ENCODE measurements at places on chromosomes 5 and 9.

DNA sequence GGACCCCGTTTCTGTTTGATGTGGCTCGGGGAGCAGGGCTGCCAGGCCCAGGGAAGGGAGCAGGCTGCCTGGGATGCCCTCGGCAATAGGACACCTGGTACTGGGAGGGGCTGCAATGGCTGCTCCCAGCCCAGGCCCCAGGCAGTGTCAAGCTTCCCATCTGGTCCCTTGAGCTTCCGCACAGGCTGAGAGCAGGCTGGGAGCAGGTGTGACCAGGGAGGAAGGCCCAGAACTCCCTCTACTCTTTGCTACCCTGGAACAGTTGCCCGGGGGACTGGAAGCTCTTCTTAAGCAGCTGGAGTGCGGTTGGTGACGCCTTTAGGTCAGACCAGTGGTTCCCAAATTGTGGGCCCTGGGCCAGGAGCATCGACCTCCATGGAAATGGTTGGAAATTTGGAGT is 186.9 kb downstream of the GADD45G start:
- DNase-seq, result no peak

GRCh38 chr5:65674749-65675148 is 47.2 kb downstream of the SGTB start:
- DNase-seq, result no peak

DNA sequence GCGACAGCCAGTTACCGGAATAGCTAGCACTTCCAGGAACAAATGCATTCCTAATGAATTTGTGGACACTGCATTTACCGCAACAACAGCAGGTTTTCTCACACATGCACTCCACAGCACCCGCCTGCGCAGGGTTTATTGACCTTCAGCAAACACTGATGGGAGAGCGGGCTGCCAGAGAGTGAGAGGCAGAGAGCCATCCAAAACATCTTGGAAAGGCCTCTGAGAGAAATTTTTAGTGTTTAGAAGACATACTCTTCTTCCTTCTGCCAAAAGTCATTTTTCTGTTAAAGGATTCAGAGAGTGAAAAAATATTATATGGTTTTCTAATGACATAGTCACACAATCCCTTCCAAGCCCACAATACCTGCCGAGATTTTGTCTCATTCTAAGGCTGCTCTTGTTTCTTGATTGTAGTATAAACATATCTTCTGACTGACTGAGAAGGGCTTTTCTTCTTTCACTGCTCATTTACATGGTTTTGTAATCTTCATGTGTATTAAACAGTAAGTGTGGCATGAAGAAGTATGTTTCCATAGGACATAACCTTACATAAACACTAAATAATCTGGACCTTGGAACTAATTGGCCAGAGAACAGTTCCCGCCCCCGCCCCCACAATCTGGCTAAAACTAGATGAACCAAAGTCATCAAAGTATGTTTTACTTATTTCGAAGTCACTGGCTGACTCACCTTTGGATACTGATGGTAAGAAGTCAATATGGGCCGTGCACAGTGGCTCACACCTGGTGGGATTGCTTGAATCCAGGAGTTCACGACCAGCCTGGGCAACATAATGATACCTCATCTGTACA is 432.5 kb upstream of the MEF2C start:
- DNase-seq, result no peak

DNA sequence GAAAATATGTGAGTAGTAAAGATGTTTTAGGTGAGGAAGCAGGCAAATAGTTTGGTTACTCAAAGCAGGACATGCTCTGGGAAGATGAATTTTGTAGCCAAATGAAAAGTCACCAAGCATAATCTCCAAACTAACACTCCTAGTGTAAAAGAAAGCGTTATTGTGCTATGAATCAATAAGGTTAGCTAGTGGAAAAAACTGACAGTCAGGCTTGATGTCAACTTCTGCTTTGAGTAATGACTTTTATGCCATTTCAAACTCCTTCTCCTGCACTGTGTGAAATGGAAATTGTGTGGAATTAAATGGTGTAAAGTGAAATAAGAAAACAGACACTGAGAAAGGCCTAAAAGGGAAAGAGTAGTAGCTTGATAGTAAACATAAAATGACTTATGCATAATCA is 637.2 kb upstream of the DMAC1 start:
- no peak for DNase-seq

DNA sequence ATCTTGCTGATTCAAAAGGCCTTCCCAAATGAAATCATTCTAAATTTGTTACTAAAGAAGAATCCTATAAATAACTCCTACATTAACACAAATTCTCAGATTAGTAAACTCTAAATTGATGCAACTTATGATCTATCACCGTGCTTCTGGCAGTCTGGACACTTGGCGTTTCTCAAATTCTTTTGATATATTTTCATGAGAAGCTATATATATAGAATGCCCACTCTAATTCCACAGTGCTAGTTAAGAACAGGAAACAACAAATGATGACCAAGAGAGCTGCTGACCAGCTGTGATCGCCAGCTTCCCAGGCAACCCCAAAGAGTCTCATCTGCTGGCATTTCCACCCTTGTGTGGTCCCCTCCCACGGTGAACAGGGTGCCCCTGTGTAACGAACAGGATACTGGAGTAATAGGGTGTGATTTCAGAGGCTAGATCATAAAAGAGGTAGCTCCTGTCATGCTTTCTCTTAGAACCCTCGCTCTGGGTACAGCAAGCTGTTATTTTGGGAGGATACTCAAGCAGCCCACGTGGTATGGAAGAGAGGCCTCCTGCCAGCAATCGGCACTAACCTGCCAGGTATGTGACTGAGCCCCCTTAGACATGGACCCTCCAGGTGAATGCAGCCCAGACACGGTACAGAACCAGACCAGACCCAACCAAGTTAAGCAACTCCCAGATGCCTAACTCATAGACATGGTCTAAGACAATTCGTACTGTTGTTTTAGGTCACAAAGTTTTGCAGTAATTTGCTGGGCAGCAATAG is 64.7 kb downstream of the CDC14B start:
- DNase-seq, result no peak

All from NCI-H187 (cell line).